Activated T-helper 1 cell treated with Interleukin-2 at 50 U/mL for 16 hours (primary cell): ENCODE measurements at places on chromosomes 6 and 20.

GRCh38 chr6:63582579-63583231 is 10.4 kb downstream of the LOC128125822 start:
- no peak for DNase-seq

DNA sequence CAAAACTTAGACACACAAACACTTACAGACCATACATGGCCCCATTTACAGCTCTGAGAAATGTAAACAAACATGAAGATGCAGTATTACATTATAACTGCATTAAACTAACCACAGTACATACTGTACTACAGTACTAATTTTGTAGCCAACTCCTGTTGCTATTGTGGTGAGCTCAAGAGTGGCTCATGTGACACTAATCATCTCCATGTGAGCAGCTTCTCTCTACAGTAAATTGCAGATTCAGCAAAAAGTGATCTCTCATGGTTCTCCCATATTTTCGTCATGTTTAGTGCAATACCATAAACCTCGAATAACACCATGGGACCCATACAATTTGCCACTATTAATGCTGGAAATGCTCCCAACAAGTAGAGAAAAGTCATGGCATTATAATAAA is 860.4 kb downstream of the EPHA7 start:
- DNase-seq = no peak

DNA sequence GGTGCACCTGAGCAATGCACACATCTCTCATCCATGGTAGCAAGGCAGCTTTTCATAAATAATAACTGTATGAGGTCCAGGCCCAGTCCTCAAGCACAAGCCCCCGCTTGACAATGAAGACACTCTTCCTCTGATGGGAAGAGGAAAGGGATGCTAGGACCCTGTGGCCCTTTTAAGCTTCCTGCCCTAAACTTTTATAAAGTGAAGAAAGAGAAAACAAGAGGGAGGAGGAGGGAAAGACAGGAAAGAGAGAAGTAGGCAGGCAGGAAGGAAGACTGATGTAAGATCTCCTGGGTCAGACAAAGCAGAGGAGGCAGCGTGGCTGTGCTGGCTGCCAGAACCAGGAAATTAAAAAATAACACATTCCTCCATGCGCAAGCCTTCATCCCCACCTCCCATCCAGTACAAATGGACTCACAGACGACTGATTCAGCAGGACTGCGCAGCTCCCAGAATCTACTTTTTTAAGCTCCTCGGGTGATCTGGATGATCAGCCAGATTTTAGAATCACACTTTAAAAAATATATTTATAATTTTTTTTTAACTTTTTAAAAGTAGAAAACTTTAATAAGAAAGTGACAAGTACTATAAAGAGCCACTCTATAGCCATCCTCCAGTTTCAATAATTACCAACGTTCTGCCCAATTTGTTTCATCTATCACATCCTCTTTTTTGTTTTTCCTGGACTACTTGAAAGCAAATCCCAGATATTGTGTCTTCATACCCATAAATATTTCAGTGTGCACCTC is 16.5 kb downstream of the TNFAIP3 start:
- DNase-seq = no peak

GRCh38 chr20:46218656-46219055 is 89.6 kb downstream of the CDH22 start:
- DNase-seq = no peak

GRCh38 chr20:15616626-15617025 is 956.6 kb downstream of the KIF16B start:
- DNase-seq = no peak

DNA sequence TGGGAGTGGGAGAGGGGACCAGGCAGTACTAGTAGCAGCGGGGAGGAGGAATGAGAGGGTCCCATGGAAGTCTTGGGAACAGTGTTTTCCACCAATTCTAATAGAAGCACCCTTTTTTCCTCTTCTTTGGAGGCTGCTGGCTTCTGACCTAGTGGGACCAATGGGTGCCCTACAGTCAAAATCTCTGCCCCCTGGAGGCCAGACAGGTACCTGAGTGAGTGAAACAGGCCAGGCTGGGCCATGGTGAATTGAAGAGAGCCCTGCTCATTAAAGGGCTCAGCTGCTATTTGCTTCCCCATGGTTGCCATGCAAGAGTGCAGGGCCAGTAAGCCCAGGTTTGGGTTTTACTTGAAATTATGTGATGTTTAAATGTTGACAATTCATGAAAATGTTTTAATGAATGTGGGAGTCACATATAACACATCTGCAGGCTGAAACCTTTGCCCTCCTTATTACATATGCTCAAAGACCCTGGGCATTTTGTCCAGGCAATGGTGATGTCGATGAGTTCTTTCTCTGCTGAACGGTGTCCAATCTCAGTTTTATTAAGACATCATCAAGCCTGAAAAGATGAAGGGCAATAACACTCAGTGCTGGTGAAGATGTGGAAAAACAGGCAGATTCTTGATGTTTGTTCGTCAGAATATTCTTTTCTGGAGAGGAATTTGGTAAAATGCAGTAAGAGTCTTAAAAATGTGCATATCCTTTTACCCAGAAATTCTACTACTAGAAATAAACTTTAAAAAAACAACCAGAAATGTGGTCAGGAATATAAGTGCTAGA is 42.3 kb upstream of the OCSTAMP start:
- DNase-seq = no peak

DNA sequence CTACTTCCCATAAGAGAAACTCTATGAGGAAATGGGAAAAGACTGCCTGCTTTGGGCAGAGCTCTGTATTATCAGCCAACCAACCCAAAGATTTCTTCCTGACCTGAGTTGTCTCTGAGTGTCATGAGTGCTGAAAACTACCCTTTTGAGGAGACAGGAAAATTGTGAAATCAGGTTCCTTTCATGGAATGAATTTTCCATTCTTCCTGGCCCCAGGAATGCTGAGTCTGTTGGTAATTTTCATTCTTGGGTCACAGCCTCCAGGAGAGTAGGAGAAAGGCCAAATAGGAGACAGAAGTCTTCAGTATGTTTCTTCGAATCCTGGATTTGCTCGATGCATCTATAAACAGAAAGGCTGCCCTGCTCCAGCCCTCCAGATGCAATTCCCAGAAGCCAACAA is 53.6 kb downstream of the SCML4 start:
- DNase-seq = no peak

GRCh38 chr20:2697768-2698167 is 5.2 kb downstream of the EBF4 start:
- no peak for DNase-seq

- DNase-seq = no peak
These were observed 215.8 kb downstream of the EYA4 start for GRCh38 chr6:133456944-133457343.

DNA sequence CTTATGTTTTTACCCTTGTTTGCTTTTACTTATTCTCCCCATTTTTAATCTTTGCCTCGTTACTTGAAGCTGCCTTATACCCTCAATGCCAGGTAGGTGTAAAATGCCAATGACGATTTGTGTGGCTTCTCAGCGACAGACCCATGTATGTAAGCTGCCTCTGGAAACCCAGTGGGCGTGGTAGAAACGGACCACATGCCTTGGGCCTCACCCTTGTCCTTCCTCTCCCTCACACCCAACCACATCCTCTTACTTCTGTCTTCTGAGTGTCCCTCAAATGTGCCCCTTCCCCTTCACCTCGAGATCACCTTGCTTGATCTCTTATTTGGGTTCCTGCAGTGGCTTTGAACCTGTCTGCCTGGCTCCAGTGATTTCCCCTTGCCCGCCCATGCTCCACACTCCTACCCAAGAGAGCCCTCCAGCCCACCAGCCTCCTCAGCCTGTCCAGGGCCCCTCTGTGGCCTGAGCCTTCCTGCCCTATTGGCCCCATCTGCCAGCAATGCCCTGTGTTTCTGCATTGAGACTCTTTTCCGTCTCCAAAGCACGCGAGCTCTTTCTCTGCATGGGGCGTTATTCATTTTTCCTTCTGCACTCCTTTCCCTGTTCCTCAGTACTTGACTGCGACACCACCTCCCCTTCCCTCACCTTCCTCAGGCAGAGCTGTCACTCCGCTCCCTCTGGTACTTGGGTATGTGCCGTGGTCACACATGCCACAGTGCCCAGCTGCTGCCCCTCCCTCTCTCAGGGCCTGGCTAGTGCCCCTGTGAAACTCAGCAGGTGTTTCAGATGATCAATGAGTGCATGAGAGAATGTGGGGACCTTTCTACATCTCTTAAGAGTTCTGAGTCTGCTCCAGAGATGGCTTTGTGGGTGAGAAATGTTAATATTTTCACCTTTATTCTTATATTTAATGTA is 115.4 kb downstream of the SLX4IP start:
- DNase-seq = no peak

- no peak for DNase-seq
These were observed 231.2 kb upstream of the ZFP64 start for GRCh38 chr20:52422574-52423336.

DNA sequence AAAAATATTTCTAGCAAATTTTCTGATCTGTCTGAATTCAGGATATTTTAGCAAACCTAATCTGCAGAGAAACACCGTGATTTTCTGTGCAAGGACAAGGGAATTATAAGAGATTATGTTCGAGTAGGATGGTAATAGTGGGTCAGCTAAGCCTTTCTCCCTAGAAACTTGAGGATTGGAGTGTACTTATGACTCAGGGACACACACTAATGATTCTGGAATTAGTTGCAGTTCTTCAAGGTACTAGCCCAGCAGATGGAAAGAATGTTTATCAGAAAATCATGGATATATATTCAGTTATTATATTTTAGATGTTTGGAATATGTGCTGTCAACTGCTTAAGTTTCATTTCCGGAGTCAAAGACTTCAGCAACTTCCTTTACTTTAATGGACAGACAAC is 177.1 kb upstream of the MAP3K7 start:
- DNase-seq = no peak

DNA sequence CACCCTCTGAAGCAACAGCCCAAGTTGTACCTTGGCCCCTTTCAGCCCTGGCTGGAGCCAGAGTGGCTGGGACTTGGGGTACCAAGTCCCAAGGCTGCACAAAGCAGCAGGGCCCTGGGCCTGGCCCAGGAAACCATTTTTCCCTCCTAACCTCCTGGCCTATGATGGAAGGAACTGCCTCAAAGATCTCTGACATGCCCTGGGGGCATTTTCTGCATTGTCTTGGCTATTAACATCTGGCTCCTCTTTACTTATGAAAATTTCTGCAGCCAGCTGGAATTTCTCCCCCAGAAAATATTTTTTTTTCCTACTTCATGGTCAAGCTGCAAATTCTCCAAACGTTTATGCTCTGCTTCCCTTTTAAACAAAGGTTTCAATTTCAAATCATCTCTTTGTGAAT is 269.4 kb upstream of the CDYL start:
- no peak for DNase-seq
